ENCODE measurements at places on chromosomes 4 and X. TPM values are rescaled to one million over a fixed set of nuclear protein-coding genes. Genes with fewer than 3 reads are reported as not detected.

DNA sequence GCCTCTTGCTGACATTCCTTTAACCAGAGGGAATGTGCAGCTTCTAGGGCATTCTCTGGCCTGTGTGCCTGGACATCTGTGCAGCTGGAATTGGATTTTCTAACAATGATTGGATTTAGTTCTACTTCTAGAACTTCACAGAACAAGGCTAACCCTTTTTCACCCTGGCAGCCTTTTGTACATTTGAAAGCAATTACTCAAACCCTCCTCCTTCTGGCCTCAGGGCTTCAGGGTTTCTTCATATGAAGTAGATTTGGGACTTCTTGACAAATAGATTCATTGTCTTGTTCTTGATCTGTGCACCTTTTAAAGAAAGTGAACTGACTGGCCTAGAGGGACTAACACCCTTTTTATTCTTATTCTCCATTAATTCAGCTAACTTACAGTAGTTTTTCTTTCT is 30.1 kb downstream of the SPATA18 start:
- DNase-seq: no peak

DNA sequence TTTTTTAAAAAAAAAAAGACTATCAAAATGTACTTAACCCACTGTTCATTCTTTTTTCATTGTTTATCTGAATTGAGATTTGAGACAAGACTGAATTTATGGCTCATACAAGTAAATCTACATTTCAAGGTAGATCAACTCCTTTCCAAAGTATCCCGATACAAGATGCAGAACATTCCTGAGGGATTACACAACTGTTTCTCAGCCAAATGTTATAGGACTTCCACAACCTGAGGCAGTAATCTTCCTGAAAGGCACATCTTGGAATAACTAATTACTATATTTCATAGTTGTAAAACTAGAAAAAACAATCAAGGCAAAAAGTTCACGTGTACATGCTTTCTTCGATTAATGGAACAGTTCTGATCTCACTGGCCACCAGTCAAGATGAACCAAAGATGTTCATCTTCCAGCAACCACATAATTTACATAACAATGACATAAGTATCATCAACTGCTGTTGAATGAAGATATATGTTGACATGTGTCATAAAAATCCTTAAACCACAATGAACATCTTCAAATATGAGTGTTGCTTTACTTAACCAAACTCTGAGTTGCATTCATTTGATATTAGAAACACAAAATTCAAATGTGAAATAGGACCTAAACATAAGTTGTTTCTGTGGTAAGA is 225.2 kb upstream of the DKK2 start:
- no peak for DNase-seq

DNA sequence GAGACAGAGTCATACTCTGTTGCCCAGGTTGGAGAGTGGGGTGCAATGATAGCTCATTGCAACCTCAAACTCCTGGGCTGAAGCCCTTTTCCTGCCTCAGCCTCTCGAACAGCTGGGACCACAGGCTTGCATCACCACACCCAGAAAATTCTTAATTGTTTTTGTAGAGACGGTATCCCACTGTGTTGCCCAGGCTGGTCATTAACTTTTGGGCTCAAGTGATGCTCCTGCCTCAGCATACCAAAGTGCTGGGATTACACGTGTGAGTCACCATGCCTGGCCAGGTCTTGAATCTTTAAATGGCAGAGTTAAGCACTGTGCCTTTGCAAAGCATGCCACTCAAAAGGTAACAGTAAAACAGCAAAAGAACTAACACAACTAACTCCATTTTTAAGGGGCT is 28.6 kb upstream of the BBS12 start:
- DNase-seq: no peak

DNA sequence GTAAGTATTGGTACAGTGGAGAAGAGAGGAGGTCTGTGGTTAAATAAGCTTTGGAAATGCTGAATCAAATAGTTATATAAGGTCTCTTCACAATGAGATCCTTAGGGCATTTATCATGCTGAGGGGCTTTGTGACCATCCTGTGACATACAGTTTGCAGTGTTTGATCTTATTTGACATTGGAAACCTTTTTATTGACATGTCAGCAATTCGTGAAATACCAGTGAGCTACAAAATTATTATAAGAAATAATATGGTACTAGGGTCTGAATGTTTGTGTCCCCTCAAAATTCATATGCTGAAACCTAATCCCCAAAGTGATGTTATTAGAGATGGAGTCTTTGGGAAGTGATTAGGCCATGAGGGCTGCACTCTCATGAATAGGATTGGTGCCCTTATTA is 98.4 kb downstream of the MID1IP1 start:
- DNase-seq: no peak

The SCRG1 gene
- total RNA-seq: 0.64 TPM

Data from lung (tissue), 17 donors.